T-cell (primary cell): ENCODE measurements at places on chromosomes 11 and 22. TPM values are rescaled to one million over a fixed set of nuclear protein-coding genes. Genes with fewer than 3 reads are reported as not detected.

The BDNF gene
- total RNA-seq: not detected

The OR4A16 gene
- total RNA-seq: not detected

The KRTAP5-9 gene
- 0.33 TPM for total RNA-seq

The TNNT3 gene
- total RNA-seq: 21.5 TPM

The OR5AL1 gene
- not detected for total RNA-seq

The SLC22A6 gene
- total RNA-seq: not detected

The SHISAL1 gene
- total RNA-seq: not detected

The SLC22A25 gene
- not detected for total RNA-seq

The GGTLC2 gene
- not detected for total RNA-seq

The CAT gene
- 37.6 TPM for total RNA-seq

The NAV2 gene
- 3.0 TPM for total RNA-seq
